ENCODE measurements at places on chromosomes 2 and 18.
A peak's percentile ranks its signal among the peaks of the same experiment; 100 is the strongest.

GRCh38 chr2:22801970-22802369 lies 583.0 kb upstream of the KLHL29 start:
- no peak for DNase-seq

DNA sequence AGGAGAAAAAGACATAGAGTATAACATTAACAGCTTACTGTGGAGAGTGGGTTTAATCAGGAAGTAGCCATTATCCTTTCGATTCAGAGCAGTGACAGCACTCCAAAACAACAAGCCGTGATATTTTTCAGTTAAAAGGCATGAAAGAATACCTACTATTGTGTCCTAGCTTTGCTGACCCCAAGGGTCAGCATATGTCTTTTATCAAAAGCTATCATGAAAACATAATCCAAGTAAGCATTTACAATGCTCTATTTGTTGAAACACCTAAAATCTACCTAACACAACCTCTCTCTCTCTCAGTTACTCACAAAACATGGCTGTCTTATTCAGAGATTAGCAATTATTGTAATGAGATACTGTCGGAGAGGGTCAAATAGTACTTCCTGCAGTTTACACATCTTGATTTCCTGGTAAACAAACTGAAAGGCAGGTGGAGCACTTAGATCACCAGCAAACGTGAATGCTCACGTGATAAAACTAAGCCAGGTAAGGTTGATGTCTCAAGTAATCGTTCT lies 100.0 kb downstream of the BAZ2B start:
- DNase-seq = no peak

DNA sequence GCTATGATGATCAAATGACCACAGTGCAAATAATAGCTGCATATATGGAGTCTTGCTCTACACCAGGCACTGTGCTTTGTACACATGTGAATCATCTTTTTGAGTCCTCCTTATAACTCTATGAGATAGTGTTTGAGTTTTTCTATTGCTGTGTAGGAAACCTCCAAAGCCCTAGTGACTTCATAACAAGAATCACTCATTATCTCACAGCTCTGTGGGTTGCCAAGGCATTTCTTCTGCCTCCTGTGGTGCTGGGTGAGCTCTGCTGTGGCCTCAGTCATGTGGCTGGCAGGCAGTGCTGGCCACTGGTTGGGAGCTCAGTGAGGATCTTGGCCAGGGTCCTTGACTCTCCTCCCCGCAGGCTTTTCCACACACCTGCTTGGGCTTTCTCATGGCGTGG lies 153.4 kb downstream of the CAPN13 start:
- DNase-seq = peak; percentile 68

DNA sequence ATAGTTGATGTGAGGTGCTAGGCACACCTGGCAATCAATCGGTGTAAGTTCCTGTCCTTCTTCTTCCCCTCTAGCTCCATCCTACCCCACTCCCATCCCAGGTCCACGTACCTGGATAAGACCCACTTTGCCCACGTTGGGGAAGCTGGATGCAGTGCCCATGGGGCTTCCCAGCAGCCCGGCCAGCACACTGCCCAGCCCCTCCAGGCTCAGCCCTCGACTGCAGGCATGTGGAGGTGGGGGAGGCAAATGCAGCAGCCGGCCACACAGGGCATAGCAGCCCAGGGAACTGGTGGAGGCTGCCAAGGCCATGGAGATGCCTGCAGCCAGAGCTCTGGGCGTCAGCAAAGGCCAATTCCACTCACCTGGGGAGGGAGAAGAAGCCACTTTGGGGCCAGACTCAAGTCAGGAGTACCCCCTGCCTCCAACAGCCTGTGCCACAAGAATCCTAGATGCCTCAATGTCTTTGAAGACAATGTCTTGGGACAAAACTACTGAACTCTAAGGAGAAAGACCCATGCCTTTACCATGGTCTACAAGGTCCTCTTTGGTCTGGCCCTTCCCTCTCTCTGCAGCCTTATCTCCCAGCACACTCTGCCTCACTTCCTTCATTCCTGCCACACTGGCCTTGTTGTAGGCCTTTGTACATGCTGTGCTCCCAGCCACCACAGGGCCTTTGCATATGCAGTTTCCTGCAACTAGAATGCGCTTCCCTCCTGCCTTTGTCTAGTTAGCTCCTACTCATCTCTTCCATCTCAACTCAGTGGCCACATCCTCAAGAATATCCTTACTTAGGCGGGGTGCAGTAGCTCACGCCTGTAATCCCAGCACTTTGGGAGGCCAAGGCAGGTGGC lies 4.5 kb downstream of the SLC23A3 start:
- DNase-seq = no peak

GRCh38 chr2:143513081-143513480 lies 383.9 kb downstream of the ARHGAP15 start:
- no peak for DNase-seq
